HFFc6 (cell line): ENCODE measurements at places on chromosomes 7 and 10.
A peak's percentile ranks its signal among the peaks of the same experiment; 100 is the strongest.

DNA sequence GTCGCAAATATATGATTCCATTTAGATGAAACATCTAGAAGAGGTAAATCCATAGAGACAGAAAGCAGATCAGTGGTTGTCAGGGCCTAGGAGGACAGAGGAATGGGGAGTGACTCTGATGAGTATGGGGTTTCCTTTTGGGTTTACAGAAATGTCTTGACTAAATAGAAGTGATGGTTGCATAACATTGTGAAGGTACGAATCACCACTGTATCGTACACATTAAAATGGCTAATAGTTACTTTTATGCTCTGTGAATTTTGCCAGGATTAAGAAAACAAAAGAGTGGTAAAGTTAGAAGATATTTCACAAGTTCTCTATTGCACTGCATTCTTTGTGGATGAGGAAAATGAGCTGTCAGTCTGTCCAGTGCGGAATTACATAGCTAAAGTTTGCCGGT is 407.4 kb downstream of the KCNMA1 start:
- H3K4me3 ChIP-seq, result peak overlapping the region; percentile 30
- H3K27me3 ChIP-seq, result no peaks in the 10 kb centered on the region
- peak; percentile 40 for DNase-seq
- H3K4me1 ChIP-seq, result peaks cover 72% of the 10 kb centered on the region
- peaks cover 14% of the 10 kb centered on the region for H3K36me3 ChIP-seq
- peak overlapping the region; percentile 72 for H3K27ac ChIP-seq

- H3K4me1 ChIP-seq, result peaks cover 28% of the 10 kb centered on the region
- no peak for DNase-seq
These were observed 4.2 kb downstream of the EPHB4 start for GRCh38 chr7:100823140-100823525.

DNA sequence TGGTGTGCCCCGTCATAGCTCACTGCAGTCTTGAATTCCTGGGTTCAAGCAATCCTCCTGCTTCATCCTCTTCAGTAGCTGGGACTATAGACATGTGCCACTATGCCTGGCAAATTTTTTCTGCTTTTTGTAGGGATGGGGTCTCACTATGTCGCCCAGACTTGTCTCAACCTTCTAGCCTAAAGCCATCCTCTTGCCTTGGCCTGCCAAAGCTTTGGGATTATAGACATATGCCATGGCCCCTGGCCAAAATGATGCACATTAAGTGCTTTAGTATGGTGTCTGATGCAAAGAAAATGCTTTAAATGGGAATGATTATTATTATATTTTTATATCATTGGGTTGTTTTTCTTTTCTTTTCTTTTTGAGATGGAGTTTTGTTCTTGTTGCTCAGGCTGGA is 33.2 kb upstream of the VCL start:
- H3K4me1 ChIP-seq, result peaks cover 52% of the 10 kb centered on the region
- H3K36me3 ChIP-seq, result no peaks in the 10 kb centered on the region
- no peak overlapping the region for H3K4me3 ChIP-seq
- no peak for DNase-seq

DNA sequence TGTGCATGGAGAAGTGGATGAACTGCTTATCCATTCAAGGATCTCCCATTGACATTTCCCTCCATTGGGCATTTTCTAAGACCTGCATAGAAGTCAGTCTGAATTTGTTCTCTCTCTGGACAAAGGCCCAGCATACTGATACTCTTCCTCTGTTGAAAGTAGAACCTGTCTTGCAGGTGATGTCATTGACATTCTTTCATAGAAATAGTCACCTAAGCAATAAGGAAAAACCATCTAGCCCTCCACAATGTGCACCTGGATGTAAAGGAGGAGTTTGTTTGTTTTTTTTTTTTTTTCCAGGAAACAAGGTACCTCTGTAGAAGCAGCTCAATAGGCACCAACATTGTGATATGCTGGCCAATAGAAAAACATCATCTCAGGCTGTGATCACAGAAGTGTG is 150.4 kb downstream of the DPY19L1 start:
- H3K27ac ChIP-seq, result no peak overlapping the region
- peaks cover 15% of the 10 kb centered on the region for H3K4me1 ChIP-seq
- DNase-seq, result no peak
- H3K27me3 ChIP-seq, result peaks cover 15% of the 10 kb centered on the region
- H3K4me3 ChIP-seq, result no peak overlapping the region

- no peak for DNase-seq
- H3K36me3 ChIP-seq, result no peaks in the 10 kb centered on the region
- H3K4me1 ChIP-seq, result no peaks in the 10 kb centered on the region
- no peaks in the 10 kb centered on the region for H3K27me3 ChIP-seq
- no peak overlapping the region for H3K4me3 ChIP-seq
These were observed 59.6 kb downstream of the RUNDC3B start for GRCh38 chr7:87687653-87688254.

DNA sequence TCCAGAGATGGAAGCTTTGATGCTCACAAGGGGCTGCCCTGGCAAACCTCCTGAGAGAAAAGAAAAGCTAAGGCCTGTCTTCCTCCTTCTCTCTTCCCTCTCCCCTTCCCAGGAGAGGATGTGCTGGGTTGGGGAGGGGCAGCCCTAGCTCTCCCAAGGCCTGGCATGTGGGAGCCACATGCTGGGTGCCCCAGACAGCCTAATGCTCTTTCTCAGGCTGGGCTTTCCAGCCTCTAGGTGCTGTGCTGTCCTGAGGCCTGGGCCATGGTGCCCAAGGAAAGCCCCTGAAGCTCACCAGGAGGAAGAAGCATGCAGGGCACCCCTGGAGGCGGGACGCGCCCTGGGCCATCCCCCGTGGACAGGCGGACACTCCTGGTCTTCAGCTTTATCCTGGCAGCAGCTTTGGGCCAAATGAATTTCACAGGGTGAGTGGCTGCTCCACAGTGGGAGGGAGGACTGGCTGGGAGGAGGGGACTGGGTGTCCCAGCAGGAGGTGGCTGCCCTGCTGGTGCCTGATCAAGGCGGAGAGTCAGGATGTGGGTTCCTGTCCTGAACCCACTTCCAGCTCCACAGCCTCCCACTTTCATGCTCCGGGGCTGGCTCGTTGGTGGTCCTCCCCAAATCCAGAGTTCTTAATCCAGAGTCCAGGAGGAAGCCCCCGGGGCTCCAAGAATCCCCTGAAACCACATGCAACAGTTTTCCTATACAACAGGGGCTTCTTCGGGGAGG is 1.7 kb downstream of the CPA5 start:
- H3K27ac ChIP-seq, result no peak overlapping the region
- H3K4me1 ChIP-seq, result peaks cover 14% of the 10 kb centered on the region
- no peaks in the 10 kb centered on the region; the same call in 1 of the 2 replicates for H3K36me3 ChIP-seq
- H3K4me3 ChIP-seq, result no peak overlapping the region
- peaks cover 26% of the 10 kb centered on the region for H3K27me3 ChIP-seq
